ENCODE measurements at places on chromosomes 13 and 19. TPM values are rescaled to one million over a fixed set of nuclear protein-coding genes. Genes with fewer than 3 reads are reported as not detected.

- H3K27ac ChIP-seq = no peak overlapping the region
- DNase-seq = no peak
- no peaks in the 10 kb centered on the region for H3K27me3 ChIP-seq
- H3K4me1 ChIP-seq = no peaks in the 10 kb centered on the region
- no peak overlapping the region for H3K4me3 ChIP-seq
Observed at GRCh38 chr13:75514080-75514995, 23.3 kb downstream of the COMMD6 start.

- no peaks in the 10 kb centered on the region for H3K36me3 ChIP-seq
- DNase-seq = no peak
- H3K27ac ChIP-seq = no peak overlapping the region
- H3K4me3 ChIP-seq = no peak overlapping the region
- no peaks in the 10 kb centered on the region for H3K27me3 ChIP-seq
Observed at GRCh38 chr13:73913751-73914518, 220.3 kb downstream of the KLF12 start.

DNA sequence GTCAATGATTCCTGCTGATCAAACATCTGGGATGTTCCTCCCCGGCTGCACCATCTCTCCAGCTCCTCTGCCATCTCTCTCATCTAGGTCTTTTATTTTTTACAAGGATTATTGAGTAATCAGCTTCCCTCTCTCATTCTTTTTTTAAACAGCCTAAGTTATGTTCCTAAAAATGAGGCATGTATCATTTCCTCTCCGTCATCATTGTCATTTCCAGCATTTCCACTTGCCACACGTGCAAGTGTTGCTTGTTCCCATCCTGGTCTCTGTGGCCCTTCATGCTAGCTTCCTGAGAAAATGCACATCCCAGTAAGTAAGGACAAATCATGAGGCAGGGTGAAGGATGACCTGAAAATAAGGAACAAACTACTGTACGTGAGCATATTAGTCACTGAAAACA lies 102.7 kb upstream of the POSTN start:
- H3K4me3 ChIP-seq = no peak overlapping the region
- no peaks in the 10 kb centered on the region for H3K4me1 ChIP-seq
- H3K36me3 ChIP-seq = no peaks in the 10 kb centered on the region
- H3K27me3 ChIP-seq = no peaks in the 10 kb centered on the region
- H3K27ac ChIP-seq = peak overlapping the region; percentile 33

DNA sequence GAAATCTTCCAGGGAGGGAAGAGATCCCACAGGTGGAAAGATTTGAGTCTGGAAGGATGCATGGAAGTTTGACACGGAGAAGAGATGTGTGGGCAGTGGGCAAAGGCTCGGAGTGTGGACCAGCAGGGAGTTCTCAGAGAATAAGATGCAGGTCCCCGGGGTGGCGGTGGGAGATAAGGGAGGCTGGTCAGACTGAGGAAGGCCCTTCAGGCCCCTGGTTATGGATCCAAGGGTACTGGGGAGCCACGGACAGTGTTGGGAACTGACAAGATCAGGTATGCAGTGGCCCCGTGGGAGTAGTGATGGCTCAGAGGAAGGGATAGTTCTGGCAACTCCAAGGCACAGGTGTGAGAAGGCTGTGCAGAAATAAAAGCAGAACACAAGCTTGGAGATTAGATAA lies 2.5 kb downstream of the CAMSAP3 start:
- H3K4me3 ChIP-seq = no peak overlapping the region
- H3K36me3 ChIP-seq = no peaks in the 10 kb centered on the region
- no peak overlapping the region for H3K27ac ChIP-seq
- H3K4me1 ChIP-seq = no peaks in the 10 kb centered on the region

DNA sequence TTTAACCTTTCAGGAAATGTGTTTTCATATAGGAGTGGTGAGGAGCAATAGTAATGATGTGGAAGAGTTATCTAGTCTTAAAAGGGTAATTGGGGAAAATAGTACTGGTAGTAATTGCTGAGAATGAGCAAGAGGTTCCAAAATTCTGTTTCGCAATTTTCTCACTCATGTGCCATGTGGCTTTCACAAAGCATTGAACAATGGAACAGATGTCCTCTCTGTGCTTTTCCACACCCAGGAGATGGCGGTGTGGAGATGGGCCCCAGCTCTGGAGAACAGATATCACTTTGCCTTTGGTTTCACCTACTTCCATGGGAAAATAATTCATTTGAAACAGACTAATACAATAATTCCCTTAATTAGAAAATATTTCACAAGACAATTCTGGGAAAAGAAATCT lies 170.0 kb upstream of the SLC10A2 start:
- H3K27ac ChIP-seq = no peak overlapping the region
- H3K27me3 ChIP-seq = no peaks in the 10 kb centered on the region
- H3K36me3 ChIP-seq = no peaks in the 10 kb centered on the region
- no peaks in the 10 kb centered on the region for H3K4me1 ChIP-seq
- no peak overlapping the region for H3K4me3 ChIP-seq

DNA sequence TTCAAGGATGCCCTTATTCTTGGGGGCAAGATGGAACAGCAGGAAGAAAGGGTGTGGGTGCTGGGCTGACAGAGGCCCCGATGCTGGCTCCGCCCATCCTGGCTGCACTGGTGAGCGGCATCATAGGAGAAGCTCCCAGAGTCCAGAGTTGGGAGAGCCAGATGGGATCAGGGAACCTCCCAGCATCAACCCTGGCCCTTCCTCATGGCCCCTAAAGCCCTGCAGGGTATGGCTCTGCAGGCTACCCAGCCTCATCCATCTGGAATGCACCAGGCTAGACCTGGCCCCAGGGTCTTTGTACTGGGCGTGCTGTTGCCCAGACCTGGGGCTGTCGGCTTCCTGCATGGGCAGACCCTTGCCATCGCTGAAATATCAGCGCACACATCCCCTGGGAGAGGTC lies 7.9 kb upstream of the ELL start:
- no peaks in the 10 kb centered on the region for H3K4me1 ChIP-seq
- no peak overlapping the region for H3K27ac ChIP-seq
- no peaks in the 10 kb centered on the region for H3K27me3 ChIP-seq
- no peak for DNase-seq
- no peaks in the 10 kb centered on the region for H3K36me3 ChIP-seq

DNA sequence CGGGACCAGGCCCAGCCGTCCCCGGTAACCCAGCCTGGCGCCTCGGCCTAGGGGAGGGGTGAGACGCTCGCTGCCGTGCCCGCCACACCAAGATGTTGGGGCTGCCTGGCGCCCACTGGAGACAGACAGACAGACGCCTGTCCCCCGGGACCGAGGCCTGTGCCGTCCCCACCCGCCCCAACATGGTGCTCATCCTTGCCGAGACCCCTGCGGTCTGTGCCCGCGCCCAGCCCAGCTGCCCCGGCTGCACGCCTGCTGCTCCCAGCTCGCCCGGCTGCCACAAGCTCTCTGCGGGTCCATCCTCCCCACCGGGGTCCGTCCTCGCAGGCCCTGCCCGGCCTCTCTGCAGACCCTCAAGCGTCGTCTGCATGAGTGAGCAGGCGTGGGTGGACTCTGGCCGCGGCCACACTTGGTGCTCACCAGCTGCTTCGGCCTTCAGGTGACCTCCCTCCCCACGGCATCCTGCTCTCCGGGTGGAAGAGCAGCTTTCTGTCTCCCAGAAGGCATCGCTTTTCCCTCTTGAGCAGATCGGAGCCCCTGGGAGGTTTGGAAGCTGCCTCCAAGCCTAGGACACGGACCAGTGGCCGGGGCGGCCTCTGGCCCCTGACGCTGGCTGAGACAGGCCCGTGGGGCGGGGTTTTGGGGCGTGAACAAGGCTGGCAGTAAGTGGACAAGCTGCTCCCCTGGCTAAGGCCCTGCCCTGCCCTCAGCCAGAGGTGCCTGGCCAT lies 6.7 kb upstream of the TMPRSS9 start:
- no peak overlapping the region for H3K27ac ChIP-seq
- peaks cover 7% of the 10 kb centered on the region for H3K36me3 ChIP-seq
- DNase-seq = no peak
- H3K27me3 ChIP-seq = no peaks in the 10 kb centered on the region

DNA sequence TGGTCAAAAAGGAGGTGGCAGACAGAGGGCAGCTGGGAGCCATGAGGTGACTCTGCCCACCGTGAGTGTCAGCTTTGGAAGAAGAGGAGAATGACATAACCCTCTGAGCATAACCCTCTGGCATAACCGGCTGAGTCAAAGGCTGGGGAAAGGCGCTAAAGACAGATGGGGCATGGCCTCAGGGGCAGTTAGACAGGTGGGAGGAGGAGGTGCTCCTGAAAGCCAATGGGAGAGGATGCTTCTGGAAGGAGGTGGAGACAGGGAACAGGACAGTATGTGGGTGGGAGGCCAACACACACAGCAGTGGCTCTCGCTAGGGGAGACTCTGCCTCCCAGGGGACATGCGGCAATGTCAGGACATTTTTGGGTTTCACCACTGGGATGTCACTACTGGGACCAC lies 17.1 kb downstream of the ELAVL1 start:
- H3K4me3 ChIP-seq = no peak overlapping the region
- no peaks in the 10 kb centered on the region for H3K27me3 ChIP-seq
- DNase-seq = no peak
- no peaks in the 10 kb centered on the region for H3K36me3 ChIP-seq

DNA sequence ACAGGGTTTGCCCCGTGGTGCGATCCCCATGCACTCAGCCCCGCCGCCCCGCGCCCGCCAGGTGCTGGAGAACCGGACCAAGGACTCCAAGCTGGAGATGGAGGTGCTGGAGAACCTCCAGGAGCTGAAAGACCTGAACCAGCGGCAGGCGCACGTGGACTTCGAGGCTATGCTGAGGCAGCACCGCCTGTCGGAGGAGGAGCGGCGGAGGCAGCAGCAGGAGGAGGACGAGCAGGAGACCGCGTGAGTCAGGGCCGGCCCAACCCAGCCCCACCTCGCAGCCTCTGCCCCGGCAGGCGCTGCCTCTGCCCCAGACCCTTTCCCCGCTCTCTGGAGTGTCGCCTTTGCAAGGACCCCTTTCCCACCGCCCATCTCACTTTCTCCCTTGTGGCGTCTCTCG lies 11.3 kb downstream of the YJU2 start:
- DNase-seq = no peak
- H3K27me3 ChIP-seq = no peaks in the 10 kb centered on the region
- no peaks in the 10 kb centered on the region for H3K4me1 ChIP-seq

The TUBA3C gene
- total RNA-seq = not detected

The GIPR gene
- total RNA-seq = not detected

The SH2D3A gene
- total RNA-seq = 1.6 TPM

The ZNF625 gene
- total RNA-seq = 1.6 TPM

The GPR12 gene
- not detected for total RNA-seq

The ATP4B gene
- total RNA-seq = not detected

The ZNF584 gene
- 6.8 TPM for total RNA-seq

Measured in right lobe of liver (tissue), 6 donors.